Esophagus squamous epithelium (tissue), 5 donors: ENCODE measurements at places on chromosomes 4 and X.

DNA sequence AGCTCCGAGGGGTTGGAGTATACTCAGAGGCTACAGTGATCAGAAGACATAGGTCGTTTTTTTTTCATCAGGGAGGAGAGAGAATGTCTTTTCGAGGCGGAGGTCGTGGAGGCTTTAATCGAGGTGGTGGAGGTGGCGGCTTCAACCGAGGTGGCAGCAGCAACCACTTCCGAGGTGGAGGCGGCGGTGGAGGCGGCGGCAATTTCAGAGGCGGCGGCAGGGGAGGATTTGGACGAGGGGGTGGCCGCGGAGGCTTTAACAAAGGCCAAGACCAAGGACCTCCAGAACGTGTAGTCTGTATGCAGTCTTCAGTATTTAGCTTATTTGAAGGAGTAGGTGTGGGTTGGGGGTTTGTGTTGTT lies 500 bp downstream of the GAR1 start:
- DNase-seq, result no peak

- no peak for DNase-seq
Measured at GRCh38 chr4:89312066-89312465, 4.5 kb upstream of the GPRIN3 start.

DNA sequence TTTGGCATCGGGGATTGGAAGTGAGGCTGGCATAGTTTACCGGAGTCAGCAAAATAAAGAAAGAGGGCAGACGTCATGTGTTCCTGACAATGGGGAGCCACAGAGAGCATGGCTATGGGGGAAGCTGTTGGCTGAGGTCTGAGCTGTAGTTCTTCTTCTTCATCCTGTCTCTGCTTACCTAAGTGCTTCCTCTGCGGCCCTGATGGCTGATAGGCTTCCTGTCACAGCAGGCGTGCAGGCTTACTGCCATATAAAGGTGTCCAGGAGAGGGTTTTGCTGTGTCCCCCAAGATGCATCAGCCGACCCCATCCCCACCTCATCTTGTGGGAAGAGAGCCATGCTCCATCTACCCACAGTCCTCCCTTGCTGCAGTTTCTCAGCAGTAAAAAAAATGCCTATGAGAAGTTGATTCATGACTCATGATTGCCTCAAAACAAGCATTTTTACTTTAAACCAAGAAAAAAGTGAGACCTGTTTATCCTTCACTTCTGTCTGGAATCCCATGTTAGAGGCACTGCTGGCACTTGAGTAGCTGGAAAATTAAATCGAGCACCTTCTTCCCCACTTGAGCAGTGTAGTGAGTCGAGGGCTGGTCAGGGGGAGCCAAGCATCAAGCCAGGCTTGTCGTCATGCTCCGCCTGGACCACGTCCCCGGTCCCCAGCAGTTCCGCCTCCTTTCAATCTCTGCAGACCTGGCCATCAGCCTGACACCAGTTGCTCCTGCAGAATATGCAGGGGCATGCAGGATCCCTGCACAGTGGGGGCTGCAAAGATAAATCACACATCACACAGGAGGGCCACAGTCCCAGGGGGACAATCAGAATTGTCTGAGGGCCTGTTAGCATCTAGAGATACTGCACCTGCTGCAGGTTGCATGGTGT lies 237.8 kb downstream of the EVC2 start:
- DNase-seq, result no peak

- DNase-seq, result no peak
Measured at GRCh38 chrX:9591496-9591895, 126.6 kb downstream of the TBL1X start.

- DNase-seq, result no peak
Measured at GRCh38 chr4:185683222-185683621, 128.8 kb downstream of the SORBS2 start.

DNA sequence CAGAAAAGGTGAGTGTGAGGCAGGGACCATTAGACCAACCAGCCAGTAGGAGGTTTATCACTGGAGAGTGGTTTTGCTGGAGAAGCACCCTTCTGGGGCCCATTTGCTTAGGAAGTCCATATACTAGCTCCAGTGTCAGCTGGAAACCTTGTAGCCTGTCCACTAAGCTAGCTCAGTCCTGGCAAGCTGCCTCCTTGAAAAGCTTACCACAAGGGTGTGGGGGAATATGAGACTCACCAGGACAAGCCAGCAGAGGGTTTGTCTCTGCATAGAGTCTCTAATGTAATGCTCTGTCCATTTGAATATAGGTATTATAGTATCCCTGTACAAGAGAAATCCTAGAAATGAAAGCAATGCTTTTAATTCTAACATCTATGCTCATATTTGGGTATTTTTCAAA lies 86.3 kb downstream of the FBXL5 start:
- DNase-seq, result no peak

GRCh38 chrX:67787196-67787595 lies 243.4 kb downstream of the AR start:
- no peak for DNase-seq

DNA sequence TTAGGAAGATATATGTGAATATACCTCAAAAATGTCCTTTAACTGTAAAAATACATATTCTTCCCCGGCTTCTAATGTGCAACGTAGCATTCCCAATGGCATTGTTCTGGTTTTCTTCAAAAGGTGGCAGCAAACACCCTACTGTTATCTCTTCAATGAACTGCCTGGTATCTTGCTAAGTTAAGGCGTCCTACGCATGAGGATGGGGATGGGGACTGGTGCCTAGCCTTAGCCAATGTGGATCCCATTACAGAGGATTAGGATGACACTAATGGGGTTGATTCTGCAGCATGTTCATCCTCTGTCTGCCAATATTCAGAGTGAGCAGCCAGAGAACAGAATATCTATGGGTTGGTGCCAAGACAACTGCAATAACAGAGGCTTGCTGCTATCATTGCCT lies 334.9 kb upstream of the ADGRL3 start:
- DNase-seq, result no peak

GRCh38 chrX:22526339-22526738 lies 253.6 kb downstream of the CBLL2 start:
- no peak for DNase-seq

GRCh38 chr4:183129675-183130074 lies 30.6 kb downstream of the WWC2 start:
- no peak for DNase-seq

GRCh38 chrX:120549483-120550452 lies 11.0 kb downstream of the CUL4B start:
- DNase-seq, result no peak

DNA sequence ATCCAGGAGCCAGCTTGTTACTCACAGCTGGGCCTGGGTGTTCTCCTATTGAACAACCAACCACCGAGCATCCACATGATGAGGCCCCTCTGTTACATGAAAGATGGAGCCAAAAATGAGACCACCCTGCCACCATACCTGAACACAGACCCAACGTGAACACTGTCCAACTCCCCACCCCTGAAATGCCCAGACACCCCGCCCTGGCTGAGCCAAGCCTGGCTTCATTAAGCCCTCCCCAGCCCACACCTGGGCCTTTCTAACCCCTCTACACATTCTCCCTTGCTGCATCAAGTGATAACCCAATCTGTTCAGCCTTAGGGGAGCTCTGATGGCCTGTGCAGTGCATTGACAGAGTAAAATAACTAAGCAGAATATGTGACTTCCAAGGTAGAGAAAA lies 80.7 kb downstream of the EVC start:
- no peak for DNase-seq

GRCh38 chrX:24023972-24024669 lies 2.9 kb downstream of the KLHL15 start:
- no peak for DNase-seq

DNA sequence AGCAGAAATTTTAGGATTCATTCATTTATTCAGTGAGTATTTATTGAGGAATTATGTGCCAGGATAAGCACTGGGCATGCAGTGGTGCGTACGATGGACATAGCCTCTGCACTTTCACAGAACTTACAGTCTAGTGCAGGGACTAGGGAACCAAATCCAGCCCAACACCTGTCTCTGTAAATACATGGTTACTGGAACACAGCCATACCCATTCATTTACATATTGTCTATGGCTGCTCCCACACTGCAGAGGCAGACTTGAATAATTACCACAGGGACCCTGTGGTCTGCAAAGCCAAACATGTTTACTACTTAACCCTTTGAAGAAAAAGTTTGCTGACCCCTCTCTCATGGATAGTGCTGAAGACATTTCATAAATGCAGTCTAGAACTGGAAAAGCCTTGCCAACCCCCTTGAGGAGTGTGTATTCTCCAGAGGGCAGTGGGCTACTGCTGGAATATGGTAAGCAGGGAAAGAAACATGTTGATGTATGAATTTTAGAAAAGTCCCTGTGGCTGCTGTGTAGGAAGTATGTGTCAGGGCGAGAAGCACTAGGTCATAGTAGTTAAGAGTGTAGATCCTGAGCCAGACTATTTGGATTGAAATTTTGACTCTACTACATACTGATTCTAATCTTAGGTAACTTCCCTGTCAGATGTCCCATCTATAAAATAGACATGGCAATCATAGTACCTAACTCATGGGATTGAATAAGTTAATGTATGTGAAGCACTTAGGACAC lies 75.5 kb downstream of the GALNT7 start:
- no peak for DNase-seq

DNA sequence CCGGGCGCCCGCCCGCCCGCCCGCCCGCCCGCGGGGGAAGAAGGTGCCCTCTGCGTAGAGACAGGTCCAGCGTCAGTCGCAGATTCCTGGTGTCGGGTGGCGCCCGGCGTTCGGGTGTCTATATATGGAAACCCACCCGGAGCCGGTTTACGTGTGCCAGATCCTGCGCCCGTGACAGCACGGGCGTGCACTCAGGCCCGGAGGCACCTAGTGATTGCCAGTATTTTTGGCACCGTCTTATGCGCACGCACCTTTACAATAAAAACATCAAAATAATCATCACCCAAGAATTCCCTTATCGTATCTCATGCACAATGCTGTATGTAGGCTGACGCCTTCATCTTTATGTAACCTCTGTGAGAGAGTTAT lies 519 bp downstream of the SLC25A4 start:
- DNase-seq, result no peak

GRCh38 chr4:158201876-158202275 lies 8.4 kb upstream of the TMEM144 start:
- DNase-seq, result no peak

- DNase-seq, result no peak
Measured at GRCh38 chrX:80014141-80014940, at the start of gene TBX22. TSS of gene TBX22 (plus strand) at chrX:80014753. CDS start at chrX:80022270, 7,517 bp downstream.

GRCh38 chrX:11349661-11350337 lies 56.6 kb downstream of the AMELX start:
- no peak for DNase-seq

DNA sequence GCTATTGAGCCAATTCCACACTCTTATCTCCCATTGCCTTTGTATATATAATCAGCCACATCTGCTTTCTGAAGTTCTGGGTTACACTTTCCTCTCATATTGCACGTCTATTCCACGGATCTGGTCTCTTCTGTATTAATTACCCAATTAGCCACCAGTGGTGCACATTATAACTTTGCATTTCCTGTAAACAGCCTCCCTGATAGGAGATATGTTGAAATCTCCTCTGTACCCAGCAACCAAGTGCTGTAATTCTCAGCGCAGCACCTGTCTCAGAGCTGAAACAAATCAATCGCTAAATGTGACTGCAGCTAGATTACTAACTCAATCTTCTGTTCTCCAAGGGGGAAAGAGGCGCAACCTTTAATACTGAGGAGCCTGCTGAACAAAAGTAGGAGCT lies 326.4 kb downstream of the SLITRK2 start:
- no peak for DNase-seq

GRCh38 chr4:37561803-37562207 lies 124.4 kb downstream of the RELL1 start:
- no peak for DNase-seq

GRCh38 chr4:141614878-141615586 lies 21.4 kb upstream of the IL15 start:
- DNase-seq, result no peak

- DNase-seq, result no peak
Measured at GRCh38 chr4:52657618-52658501, 1.2 kb downstream of the USP46 start.

DNA sequence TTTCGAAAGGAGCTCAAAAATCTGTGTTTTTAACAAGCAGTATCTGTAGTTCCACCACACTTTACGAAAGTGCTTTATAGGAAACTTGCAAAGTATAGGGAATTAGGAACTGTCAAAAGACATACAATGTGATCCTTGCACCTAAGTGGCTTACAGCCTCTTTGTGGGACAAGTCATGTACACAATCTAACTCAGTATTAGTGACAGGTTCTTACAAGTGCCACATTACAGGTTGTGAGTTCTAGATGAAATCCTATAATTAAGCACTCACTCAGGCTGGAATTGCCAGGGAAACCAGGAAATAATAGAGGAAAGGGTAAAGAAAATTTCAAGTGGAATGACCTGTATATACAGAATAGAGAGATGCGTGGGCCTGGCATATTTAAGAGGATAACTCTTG lies 567.3 kb upstream of the ATOH1 start:
- no peak for DNase-seq

DNA sequence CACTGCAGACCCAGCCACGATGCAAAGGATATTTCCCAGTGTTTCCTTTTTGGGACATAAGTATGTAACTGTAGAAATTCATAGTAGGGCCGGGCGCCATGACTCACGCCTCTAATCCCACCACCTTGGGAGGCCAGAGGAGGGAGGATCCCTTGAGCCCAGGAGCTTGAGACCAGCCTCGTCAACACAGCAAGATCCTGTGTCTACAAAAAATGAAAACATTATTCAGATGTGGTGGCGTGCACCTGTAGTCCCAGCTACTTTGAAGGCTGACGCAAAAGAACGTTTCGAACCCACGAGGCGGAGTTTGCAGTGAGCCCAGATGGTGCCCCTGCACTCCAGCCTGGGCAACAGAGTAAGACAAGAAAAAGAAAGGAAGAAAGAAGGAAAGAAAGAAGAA lies 49.2 kb downstream of the CRLF2 start:
- DNase-seq, result no peak

DNA sequence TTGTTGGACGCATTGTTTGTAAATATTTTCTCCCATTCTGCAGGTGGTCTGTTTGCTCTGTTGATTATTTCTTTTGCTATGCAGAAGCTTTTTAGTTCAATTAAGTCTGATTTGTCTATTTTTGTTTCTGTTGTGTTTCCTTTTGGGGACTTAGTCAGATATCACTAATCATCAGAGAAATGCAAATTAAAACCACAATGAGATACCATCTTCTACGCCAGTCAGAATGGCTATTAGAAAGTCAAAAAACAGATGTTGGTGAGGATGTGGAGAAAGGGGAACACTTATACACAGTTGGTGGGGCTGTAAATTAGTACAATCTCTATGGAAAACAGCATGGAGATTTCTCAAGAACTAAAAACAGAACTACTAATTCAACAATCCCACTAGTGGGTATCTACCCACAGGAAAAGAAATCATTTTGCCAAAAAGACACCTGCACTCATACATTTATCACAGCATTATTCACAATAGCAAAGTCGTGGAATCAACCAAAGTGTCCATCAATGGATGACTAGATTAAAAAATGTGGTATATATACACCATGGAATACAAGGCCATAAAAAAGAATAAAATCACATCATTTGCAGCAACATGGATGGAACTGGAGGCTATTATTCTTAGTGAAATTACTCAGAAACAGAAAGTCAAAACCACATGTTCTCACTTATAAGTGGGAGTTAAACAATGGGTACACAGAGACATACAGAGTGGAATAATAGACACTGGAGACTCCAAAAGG lies 8.1 kb downstream of the COQ2 start:
- no peak for DNase-seq
